ENCODE measurements at places on chromosomes 7 and 10.

DNA sequence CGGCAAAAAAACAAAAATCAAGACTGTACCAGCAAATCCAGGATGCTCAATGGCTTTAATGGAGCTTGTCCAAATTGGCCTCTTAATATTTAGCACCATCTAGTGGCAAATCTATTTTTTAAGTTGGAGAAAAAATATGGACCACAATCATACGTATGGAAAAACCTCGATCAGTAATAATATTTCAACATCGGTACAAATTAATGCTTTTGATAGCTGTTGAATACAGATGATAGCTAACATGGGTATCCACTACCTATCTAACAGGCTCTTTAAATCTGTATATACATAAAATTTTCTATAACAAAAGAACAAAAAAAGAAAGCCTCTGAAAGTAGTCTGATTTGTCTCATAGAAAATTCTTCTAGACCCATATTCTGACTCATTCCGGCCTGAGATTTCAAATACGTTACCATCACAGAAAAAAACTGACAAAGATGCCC lies 29.2 kb downstream of the COA1 start:
- DNase-seq = no peak

GRCh38 chr7:54811846-54812254 lies 52.8 kb upstream of the SEC61G start:
- no peak for DNase-seq

DNA sequence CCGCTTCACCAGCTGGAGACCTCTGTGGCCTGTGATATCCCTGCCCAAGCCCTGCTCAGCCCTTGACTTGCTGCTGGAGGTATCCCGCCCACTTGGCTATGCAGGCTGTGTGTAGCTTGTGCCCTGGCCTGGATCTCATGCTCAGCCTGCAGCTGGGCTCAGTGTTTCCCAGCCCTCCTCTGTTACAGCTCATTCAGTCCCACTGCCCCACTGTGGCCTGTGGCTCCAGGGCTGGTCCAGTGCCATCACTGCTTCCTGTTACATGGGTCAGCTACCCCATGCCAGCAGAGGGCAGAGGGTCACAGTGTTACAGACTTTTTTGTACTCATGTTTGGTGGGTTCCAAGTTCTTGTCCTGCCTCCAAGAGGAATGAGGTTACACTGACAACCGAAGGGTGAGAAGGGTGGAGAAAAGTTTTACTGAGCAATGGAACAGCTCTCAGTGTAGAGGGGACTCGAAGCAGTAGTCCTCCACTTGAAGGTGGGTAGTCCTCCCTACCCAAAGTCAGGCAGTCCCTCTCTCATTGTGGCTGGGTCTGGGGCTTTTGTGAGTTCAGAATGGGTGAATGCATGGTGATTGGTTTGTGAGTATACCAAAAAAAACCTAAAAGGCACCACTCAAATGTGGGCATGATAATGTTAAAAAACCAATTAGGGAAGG lies 100.4 kb downstream of the ANKRD7 start:
- DNase-seq = no peak

GRCh38 chr7:79933144-79933543 lies 201.5 kb upstream of the GNAI1 start:
- no peak for DNase-seq
